Stimulated activated CD4-positive, alpha-beta T cell treated with anti-CD3 and anti-CD28 coated beads, Interleukin-15, amount 100 ng/mL, for 1 hour (primary cell): ENCODE measurements at places on chromosomes 7 and 10.

DNA sequence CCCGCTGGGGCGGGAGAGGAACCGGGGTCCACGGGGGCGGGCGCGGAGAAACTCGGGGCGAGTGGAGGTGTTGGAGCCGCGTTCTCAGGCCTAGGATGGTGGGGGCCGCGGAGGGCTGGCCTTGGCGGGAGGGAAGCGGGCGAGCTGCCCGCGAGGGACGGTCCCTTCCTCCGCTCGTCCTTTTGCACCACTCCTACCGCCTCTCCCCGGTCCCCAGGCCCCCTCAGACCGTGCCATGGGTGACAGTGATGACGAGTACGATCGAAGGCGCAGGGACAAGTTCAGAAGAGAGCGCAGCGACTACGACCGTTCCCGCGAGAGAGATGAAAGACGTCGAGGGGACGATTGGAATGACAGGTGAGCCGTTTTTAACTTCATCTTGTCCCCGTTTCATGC lies 451 bp downstream of the SRRT start:
- no peak for DNase-seq

- no peak for DNase-seq
These were observed 263.4 kb upstream of the PRKCQ start for GRCh38 chr10:6843481-6843881.

DNA sequence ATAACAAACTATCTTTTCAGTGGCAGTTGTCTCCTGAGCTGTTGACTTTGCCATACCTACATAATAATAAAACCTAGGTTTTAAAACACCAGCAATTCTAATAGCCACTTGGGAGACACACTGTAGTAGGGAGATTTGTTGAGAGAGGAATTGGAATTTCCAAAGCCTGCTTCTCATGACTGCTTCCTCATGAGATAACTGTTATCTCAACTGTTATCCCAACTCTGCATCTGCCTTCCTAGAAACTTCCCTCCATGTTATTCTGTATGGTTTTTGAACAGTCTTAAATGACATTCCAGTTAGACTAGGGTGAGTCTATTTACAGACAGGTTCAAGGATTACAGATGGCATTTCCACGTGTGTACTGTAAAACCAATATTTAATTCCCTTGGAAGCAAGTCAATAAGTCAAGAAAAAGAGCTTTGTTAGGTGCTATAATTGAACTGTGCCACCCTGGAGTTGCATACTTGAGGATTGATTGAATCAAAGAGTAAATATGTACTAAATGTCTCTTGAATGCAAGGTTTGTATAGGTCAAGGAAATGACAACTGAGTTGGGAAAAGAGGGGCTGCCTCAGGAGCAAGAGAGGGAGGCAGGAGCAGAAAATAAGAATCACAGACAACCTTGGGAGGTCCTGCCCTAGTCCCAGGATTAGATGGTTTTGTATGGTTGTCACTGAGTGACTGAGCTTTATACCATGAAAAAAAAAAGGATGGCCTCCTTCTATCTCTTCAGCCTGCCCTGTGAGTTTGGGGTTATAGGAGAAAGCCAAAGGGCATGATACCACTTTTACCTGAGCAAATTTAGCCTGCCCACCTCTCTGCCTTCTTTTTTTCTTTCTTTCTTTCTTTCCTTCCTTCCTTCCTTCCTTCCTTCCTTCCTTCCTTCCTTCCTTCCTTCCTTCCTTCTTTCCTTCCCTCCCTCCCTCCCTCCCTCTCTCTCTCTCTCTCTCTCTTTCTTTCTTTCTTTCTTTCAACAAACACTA lies 9.9 kb upstream of the TM9SF3 start:
- DNase-seq, result no peak

DNA sequence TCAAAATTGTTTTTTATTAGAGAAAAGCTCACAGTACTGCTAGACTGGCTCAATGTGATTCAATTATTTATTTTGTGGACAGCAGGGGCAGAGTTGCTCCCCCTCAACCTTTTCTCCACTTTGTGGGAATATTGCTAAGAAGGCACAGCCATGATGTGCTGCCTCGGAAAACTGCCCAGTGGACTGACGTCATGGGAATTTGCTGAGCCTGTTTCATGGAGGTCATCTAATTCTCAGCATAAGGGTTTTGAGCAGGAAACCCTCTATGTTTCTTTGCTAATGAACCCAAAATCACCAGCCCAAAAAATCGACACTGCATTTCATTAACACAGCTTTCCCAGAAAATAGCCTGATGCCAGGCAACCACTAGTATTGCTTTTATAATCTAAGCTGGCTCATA lies 228.8 kb upstream of the FAM3C start:
- DNase-seq, result no peak

DNA sequence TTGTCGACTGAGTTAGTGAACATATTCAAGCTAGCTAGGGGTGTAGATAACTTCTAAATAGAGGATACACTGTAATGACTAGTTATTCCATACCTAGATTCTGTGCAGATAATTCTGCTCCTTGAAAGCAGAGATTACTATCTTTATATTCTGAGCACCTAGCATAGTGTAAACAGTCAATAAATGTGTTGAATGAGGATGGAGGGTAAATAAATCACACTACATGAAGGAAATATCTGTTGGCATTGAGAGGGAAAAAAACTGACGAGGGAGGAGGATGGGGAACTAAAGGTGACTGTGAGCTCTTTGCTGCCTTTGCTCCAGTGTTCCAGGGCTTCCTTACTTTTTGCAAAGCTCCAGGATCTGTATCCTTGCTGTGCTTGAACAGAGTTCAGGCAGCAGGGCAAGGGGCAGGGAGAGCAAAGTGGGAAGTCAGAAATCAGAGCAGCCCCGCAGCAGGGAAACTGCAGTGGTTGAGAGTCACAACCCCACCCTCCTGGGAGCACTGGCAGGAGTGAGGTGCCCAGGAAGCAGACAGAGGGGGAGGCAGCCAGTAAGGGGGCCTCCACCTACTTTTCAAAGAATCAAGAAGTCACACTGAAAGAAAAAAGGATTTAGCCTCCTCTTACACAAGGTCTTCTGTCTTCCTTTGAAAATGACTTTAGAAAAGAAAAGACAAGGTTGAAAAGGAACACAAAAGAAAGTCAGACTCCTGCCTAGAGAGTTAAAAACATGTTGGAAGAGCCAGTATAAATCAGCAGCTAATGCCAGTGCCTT lies 71.8 kb upstream of the LRRN3 start:
- DNase-seq, result no peak

- DNase-seq, result no peak
These were observed 932 bp downstream of the ANKRD22 start for GRCh38 chr10:88850712-88851111.

- DNase-seq, result no peak
These were observed 4.3 kb downstream of the PRRT4 start for GRCh38 chr7:128357217-128357613.

DNA sequence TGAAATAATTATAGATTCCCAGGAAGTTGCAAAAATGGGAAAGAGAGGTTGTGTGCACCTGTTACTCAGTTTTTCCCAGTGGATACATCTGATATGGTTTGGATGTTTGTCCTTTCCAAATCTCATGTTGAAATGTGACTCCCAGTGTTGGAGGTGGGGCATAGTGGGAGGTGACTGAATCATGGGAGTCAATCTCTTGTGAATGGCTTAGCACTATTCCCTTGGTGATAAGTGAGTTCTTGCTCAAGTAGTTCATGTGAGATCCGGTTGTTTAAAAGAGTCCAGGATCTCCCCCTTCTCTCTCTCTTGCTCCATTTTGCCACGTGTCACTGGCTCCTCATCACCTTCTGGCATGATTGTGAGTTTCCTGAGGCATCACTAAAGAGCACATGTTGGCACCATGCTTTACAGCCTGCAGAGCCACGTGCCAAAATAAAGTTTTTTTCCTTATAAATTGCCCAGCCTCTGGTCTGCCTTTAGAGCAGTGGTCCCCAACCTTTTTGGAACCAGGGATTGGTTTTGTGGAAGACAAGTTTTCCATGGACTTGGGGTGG lies 149.2 kb downstream of the RAMP3 start:
- DNase-seq, result no peak

GRCh38 chr7:52920977-52921376 lies 114.5 kb upstream of the POM121L12 start:
- no peak for DNase-seq

DNA sequence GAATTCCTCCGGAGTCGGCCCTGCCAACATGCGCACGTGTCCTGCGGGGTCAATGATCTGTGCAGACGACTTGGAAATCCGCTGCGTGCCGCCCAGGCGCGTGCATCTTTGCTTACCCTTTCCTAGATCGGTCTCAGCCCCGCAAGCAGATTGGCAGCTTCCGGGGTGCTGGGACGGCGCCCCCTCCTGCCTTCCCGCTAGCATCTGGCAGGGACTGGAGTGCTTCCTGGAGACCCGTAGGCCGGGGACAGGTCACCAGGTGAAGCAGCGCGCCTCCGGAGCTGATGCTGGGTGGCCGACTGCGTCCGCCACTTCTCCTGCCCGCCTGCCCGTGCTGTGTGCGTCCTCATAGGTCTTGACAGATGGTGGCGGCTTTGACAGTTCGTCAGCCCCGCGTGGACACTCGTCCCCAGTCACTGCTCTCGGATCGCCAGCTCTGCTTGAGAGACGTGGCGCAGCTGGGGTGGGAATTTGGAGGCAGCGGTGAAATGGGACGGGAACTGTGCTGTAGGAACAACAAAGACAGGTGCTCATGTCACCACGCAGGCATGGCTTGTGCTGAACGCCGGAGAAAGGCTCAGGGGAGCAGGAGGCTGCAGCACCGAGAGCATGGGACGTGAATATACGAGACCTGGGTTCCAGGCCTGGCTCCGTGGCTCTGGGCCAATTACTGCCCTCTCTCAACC lies 21.9 kb upstream of the KCNK18 start:
- no peak for DNase-seq

GRCh38 chr10:122044713-122045112 lies 55.8 kb downstream of the TACC2 start:
- DNase-seq, result no peak

- DNase-seq, result no peak
These were observed 1243.1 kb downstream of the GATA3 start for GRCh38 chr10:9297580-9297979.

DNA sequence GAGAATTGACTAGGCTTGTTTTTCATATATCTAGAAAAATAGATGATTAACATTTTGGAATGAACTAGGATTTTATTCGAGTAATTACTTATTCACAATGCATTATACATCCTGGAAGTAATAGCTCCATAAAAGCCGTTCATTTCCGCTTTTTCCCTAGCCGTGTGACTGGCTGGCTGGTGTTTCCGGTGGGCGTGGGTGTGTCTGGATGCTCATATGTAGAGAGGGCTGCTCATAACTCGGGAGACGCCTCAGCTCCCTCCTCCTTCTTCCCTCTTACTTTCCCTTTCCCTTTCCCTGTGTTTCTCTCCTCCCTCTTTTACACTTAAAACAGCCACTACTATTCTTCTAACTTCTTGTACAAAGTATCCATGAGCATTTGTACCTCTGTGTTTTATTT lies 187.7 kb upstream of the VSTM2A start:
- no peak for DNase-seq

DNA sequence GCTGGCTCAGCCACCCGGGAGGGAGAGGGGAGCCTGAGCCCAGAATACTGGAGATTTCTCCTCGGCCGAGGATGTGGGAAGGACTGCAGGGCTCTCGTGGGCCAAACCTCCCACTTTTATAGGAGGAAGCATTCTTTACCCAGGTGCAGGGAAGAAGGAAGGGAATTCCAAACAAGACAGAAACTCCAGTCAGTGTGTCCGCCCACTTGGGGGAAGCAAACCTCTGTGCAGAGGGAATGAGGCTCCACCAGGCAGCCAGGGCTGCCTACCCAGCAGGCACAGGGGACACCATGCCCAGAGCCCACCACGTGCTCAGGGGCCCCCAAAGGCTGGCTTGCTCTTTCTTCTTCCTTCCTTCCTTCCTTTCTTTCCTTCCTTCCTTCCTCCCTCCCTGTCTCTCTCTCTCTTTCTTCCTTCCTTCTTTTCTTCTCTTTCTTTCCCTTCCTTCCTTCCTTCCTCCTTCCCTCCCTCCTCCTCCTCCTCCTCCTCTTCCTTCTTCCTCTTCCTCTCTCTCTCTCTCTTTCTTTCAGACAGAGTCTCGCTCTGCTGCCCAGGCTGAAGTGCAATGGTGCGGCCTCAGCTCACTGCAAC lies 15.4 kb upstream of the FZD9 start:
- no peak for DNase-seq

- no peak for DNase-seq
These were observed 222.8 kb downstream of the PTN start for GRCh38 chr7:137120690-137121089.

GRCh38 chr10:123537188-123537961 lies 128.8 kb upstream of the GPR26 start:
- no peak for DNase-seq

DNA sequence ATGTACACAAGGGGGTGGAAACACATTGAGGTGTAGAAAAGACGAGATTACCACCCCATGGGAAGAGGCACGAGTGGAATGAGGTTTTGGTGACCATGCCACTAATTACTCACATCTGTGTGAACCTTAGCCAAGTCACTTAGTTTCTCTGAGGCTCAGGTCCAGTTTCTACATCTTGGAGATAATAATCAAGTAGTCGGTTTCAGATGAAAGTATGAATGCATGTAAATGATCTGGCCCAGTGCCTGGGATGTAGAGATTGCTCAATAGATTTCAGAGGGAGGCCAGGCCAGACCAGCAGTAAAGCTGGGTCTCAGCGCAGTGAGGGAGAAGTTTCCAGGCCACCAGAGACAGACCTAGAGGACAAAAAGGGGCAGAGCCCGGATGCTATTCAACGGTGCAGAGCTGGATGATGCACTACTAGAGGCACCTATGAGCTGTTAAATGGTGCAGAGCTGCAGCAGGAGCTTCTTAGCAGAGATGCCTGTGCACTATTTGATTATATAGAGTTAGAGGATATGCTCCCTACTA lies 725.1 kb downstream of the GRID1 start:
- no peak for DNase-seq

DNA sequence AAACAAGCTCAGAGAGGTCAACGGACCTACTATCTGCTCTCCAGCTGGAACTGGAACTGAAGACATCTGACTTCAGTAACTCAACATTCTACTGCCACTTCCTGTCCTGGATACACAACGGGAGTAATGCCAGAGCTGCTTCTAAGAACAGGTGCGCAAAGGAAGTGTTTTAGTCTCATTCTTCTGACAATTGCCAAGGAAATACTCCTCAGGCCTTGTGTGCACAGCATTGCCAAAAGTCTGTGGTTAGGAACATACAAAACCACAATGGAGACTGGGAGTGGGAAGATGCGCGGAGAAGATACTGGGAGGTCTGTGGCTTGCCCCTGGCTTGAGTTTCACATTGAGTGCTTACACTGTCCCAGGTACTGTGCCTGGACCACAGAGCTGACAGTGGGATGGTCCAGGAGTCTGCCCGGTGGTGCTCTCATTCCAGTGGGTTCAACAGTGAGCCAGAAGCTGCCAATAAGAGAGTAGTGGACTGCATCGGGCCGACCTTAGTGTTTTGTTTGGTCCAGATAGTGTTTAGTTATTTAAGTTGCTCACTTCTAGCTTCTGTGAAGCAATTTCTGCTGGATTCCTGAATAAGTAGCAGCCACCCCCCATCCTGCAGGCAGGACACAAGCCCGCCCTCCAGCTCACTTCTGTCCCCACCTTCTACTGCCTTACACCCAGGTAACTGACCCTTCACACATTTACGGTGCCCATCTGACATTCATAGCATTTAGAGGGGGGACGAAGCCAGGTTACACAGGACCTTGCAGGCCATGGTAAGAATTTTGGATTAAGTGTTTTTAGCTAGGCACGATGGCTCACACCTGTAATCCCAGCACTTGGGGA lies 10.3 kb downstream of the TBL2 start:
- DNase-seq, result no peak

GRCh38 chr7:72317341-72317740 lies 94.8 kb downstream of the CALN1 start:
- DNase-seq, result no peak

GRCh38 chr10:112517451-112517862 lies 70.4 kb downstream of the VTI1A start:
- no peak for DNase-seq
